ENCODE measurements at places on chromosomes 3 and 15.

GRCh38 chr15:93124126-93124525 is 35.1 kb upstream of the RGMA start:
- no peak for DNase-seq

- no peak for DNase-seq
These were observed 68.9 kb downstream of the CHRNA7 start for GRCh38 chr15:32099097-32099785.

GRCh38 chr3:32886296-32886695 is 65.1 kb upstream of the CCR4 start:
- DNase-seq, result no peak

- DNase-seq, result no peak
These were observed 88.3 kb downstream of the MYO5A start for GRCh38 chr15:52440414-52440813.

DNA sequence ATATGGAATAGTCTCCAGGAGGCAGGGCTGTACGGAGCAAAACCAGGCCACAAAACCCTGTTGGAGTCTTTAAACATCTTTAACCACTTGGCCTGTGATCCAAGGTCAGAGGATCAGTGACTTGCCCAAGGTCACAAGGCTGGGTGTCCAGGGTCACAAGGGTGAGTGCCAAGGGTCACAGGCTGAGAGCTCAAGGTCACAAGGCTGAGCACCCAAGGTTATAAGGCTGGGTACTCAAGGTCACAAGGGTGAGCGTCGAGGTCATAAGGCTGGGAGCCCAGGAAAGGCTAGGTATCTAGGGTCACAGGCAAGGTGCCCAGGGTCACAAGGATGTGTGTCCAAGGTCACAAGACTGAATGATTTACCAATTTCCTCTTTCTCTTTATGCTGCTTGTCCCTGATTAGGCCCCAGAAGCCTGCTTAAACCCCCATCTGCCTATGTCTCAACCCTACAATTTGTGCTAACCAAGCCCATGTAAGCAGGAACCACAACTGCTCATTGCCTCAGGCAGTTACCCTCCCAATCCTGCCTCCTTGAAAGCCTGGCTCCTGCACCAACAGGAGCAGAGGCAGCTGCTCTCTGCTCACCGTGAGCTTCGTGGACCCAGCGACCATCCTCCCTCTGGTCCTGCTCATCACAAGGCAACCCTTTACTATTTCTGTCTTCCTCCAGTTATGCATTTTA is 51.5 kb downstream of the MGLL start:
- DNase-seq, result no peak

- DNase-seq, result no peak
These were observed 614.8 kb downstream of the DIPK2A start for GRCh38 chr3:144586382-144586781.

DNA sequence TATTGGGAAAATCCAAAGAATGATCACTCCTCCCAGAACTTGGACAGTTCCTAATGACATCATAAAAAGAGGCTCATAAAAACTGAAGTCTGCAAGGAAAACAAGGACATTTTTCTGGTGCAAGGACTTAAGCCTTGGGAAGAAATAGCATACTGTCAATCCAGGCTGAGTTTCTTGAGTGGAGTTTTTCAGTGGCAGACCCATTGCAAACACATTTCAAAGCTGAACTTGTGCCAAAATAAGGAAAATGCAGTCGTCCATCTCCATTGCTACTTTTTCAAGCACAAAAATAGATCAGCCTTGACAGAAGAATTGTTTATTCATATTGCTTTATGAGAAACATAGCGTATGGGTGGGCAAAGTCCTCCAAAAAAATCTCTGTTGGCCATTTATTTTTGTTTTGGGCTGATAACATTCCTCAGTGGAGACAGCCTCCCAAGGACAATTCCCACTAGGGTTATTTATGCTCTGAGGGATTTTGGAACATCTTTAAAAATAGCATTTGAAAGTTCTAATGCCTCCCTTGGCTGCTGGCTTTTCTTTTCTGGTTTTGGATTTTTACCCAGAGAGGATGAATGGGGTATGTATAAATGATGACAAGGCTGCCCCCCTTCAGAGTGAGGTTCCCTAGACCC is 220.0 kb downstream of the CADPS start:
- no peak for DNase-seq

GRCh38 chr3:5861151-5861550 is 673.6 kb downstream of the EDEM1 start:
- DNase-seq, result no peak

DNA sequence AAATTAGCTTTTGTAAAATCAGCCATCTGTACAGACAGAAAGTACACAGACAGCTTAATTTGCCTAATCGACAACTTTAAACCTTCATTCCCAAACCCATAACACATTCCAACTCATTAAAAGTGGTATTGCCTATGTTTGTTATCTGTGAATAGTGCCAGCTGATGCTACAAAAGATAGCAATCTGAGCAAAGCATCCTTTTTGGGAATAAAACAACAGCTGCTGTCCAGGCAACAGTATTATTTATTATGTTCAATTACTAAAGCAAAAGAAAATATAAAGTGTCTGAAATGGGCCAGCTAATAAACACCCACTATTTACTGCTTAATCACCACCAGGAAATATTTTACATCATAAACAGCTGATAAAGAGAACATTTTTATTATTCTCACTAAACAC is 134.8 kb upstream of the ABI3BP start:
- no peak for DNase-seq

DNA sequence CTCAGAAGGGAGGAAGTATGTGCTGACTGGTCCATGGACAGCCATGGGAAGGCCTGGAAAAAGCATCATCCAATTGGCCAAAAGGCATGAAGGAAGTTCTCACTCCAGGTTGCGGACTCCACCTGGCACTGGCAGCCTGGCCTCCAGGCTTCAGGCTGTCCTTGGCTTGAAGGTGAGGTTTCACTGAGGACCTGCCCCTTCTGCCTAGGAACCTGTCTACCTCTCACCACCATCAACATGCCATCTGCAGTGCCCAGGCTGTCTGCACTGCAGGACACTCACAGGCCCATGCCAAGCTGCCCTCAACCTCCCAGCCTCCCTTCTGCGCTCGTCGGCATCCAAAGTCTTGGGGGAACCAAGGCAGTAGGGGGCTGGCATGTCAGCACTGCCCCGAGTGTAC is 51.1 kb downstream of the CEP70 start:
- DNase-seq, result no peak

- DNase-seq, result no peak
These were observed 17.0 kb downstream of the CHRM5 start for GRCh38 chr15:33985287-33985686.

- no peak for DNase-seq
These were observed 5.2 kb downstream of the HEG1 start for GRCh38 chr3:125050488-125051090.

- DNase-seq, result no peak
These were observed 8.7 kb downstream of the WDR82 start for GRCh38 chr3:52269776-52270175.

DNA sequence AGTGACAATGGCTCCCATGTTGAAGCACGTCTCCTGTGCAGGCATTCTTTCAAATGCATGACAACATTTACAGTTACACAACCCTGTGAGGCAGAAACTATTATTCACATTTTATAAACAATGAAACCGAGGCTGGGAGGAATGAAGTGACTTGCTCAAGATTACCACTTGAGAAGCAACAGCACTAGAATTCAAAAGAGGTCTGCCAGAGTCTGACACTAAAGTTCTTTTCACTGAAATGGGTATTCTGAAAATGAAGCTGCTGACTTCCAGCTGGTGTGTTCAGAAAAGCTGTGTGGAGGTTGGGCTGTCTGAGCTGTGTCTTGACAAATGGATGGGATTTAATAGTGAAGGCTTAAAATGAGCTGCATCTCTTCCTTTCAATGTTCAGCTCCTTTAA is 104.4 kb downstream of the THSD4 start:
- no peak for DNase-seq

GRCh38 chr3:38404286-38404685 is 49.4 kb upstream of the ACVR2B start:
- DNase-seq, result no peak

DNA sequence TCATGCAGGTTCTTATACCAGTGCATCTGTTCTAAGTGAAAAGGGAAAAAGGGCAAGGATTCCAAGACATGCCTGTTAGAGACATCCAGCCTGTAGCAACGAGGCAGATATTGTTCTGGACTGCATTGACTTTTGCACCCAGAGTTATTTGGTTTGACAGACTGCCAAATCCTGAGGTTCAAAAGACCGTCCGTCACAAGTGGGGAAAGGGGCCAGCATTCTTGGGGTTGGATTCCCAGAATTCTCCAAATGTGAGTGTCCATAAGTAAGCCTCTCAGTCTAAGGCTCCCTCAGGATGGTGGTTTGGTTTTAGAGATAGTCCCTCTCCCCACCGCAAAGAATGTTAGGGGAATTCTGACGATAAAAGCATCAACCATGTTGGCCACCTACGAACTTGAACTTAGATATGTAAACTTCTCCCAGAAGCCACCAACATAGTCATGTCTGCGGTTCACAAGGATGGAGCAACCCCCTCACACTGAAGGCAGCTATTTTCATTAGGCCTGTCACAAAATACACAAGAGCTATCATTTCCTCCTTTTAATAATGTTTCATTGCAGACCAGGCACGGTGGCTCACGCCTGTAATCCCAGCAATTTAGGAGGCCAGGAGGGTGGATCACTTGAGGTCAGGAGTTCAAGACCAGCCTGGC is 13.6 kb upstream of the LACTB start:
- DNase-seq, result no peak

DNA sequence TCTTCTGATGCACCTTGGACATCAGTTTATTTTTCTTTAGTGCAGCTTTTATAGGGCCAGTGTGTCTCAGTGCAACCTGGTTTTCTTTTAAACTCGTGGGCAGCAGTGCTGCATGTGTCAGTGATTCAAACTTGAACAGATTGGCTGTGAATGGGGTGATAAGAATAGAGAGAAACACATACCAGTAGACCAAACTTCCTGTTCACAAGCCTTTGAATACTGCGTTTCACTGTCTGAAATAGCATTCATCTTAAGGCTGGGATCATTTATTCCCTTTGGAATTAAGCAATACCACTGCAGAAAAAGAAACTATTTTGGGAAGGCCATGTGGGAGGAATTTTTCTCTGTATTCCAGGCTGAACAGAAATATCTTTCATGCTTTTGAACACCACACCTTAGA is 51.7 kb downstream of the PHLDB2 start:
- no peak for DNase-seq

Data from activated CD4-positive, CD25-positive, alpha-beta regulatory T cell treated with anti-CD3 and anti-CD28 coated beads, Interleukin-2, amount 50 U/mL, for 72 hours (primary cell).